ENCODE measurements at places on chromosomes 4 and X.
A peak's percentile ranks its signal among the peaks of the same experiment; 100 is the strongest.

DNA sequence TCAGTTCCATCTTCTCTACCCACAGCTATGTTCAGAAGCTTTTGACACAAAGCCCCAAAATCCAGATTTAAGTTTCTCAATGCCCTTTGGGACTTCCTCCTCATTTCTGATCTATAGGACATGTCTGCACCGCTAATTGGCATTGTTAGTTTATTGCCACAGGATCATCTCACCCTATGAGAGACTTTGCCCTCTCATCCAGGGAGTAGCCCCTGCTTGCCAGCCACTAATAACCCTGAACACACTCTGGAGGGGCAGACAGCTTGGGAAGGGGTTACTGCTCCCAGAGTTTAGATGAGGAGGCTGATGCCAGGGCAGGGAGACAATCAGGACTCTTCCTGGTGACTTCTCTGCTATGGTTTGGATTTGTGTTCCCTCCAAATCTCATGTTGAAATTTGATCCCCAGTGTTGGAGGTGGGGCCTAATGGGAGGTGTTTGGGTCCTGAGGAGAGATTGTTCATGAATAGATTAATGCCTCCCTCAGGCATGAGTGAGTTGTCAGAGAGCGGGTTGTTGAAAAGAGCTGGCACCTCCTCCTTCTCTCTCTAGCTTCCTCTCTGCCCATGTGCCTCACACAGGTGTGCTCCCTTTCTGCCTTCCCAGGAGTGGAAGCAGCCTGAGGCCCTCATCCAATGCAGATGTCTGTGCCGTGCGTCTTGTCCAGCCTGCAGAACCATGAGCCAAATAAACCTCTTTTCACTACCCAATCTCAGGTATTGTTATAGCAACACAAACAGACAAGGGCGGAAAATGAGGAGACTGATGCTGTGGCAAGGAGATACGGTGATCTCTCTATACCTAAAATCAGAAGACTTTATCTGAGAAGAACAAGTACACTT, 3.6 kb upstream of the SCARB2 start:
- no peak overlapping the region for H3K27ac ChIP-seq
- no peaks in the 10 kb centered on the region for H3K27me3 ChIP-seq
- H3K4me3 ChIP-seq: no peak overlapping the region
- H3K36me3 ChIP-seq: no peaks in the 10 kb centered on the region

- DNase-seq: no peak
- no peak overlapping the region for H3K4me3 ChIP-seq
Measured at GRCh38 chrX:5857232-5857631, 371.4 kb downstream of the NLGN4X start.

- H3K27ac ChIP-seq: peak overlapping the region; percentile 80
- H3K4me1 ChIP-seq: peaks cover 4% of the 10 kb centered on the region
- DNase-seq: peak; percentile 36
Measured at GRCh38 chr4:108361886-108362285, 193.2 kb upstream of the LEF1 start.

DNA sequence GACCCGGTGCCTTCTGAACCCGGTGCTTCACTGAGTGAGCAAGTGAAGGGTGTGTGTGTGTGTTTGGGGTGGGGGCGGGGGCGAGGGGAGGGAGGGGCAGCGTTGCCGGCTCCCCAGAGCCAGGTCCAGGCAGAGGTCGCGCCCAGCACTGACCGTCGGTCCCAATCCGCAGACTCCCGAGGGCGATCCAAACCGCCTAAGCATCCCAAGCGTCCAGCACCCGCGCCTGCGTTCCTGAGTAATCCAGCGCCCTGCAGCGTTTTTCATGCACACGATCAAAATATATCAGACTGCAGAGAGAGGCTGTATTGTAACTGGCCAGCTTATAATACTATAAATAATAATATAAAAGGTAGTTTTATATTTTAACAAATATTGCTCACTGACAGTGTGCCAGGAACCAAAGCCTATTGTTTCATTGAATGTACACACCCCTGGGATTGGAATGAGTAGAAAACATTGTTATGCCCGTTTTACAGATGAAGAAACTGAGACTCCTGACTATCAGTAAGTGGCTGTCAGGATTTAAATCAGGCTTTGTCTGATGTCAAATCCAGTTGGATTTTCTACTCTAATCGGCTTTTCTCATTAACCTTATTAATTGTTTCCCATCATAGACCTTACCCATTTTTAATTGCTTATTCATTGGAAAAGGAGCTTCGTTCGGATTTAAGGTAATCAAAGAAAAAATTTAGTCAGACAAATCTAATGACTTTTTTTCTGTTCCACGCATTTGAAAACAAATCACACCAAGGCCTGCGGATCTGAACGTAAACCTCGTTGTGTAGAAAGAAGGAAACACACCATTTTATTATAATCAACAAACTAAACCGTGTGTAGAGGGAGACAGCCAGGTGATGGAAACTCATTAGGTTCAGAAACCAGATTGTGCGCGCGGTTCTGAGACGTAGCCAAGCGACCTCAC, 4.0 kb upstream of the NKX3-2 start:
- peaks cover 36% of the 10 kb centered on the region for H3K27me3 ChIP-seq
- DNase-seq: peak; percentile 54
- peaks cover 25% of the 10 kb centered on the region for H3K4me1 ChIP-seq
- no peak overlapping the region for H3K4me3 ChIP-seq

- no peaks in the 10 kb centered on the region for H3K4me1 ChIP-seq
- H3K4me3 ChIP-seq: no peak overlapping the region
- H3K27ac ChIP-seq: no peak overlapping the region
- DNase-seq: no peak
- no peaks in the 10 kb centered on the region for H3K36me3 ChIP-seq
- peaks cover 15% of the 10 kb centered on the region for H3K27me3 ChIP-seq
Measured at GRCh38 chr4:151766691-151767090, 5.9 kb upstream of the GATB start.

DNA sequence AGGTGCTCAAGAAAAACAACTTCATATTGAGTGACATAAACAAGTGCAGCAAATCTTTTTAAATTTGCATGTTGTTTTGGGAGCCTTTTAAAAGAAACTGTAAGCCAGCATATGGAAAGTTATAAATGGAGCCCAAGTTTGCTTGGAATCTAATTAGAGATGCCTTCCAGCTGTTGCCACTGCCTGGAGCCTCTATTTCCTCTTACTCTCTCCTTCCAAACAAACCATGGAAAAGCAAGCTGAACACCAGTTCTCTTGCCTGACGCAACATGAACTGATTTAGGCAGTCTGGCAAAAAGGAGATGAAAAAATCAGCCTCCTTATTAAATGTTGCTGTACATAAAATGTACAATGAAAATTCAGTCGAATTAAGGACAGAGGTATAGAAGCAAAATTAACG, 21.5 kb downstream of the ARSJ start:
- H3K36me3 ChIP-seq: peaks cover 2% of the 10 kb centered on the region
- peak overlapping the region; percentile 97 for H3K27ac ChIP-seq
- H3K4me3 ChIP-seq: no peak overlapping the region
- peak; percentile 61 for DNase-seq
- no peaks in the 10 kb centered on the region for H3K27me3 ChIP-seq

GRCh38 chr4:173746424-173746823, 216.4 kb upstream of the HAND2 start:
- DNase-seq: no peak
- no peak overlapping the region for H3K27ac ChIP-seq
- H3K4me3 ChIP-seq: no peak overlapping the region
- H3K4me1 ChIP-seq: no peaks in the 10 kb centered on the region

DNA sequence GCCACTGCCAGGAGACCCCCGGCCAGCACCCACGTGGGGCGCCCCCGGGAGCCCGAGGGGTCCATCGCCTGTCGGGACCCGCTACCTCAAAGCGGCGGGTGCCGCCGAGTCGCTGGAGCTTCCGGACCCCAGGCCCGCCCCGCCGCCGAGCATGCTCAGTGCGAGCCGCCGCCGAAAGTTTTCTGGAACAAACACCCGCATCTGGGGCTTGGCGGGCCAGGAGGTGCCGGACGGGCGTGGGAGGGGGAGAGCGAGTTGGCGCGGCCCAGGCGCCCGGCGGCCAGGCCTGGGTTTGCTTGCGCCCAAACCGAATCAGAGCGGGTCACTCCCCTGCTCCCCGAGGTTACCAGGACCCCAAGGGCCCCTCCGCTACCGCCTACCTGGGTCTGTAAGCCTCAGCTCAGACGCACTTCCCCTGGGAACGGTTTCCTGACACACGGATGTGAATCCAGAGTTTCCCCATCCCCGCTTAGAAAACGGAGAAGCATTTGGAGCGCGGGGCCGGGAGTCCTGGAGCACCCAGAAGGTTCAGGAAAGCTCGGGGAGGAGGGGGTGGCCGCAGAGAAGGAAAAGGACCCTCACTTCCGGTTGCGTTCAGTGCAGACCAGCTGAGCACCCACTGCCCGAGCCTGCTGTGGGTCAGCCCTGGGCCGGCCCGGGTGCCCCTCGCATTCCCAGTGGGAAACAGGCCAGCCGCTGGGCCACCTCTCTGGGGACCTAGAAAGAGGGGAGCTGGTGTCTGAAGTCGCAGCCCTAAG, at the start of gene EVC2:
Gene EVC2 (minus strand): TSS at position 111 of the 758 bp plus-strand sequence. CDS start 46 bp downstream, at position 65.
- peaks cover 46% of the 10 kb centered on the region for H3K4me1 ChIP-seq
- H3K4me3 ChIP-seq: peak within 1 kb of the TSS; percentile 73
- DNase-seq: peak; percentile 56

DNA sequence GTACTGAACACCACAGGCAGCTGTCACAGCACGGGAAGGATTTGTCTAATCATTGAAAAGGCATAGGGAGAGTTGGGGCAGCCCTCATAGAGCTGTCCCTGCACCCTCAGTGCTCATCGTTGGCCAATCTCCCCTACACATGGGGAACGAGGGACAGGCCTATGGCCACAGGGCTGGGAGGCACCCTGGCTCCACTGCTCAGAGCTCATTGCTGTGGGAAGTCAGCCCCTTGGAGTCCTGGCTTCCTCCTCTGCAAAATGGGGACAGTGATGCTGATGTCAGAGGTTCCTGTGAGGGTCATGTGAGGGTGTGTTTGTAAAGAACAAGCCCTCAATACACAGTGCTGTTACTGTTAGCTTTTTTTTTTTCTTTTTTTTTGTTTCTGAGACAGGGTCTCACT, 19.3 kb upstream of the HTRA3 start:
- H3K27me3 ChIP-seq: peaks cover 5% of the 10 kb centered on the region
- H3K4me1 ChIP-seq: peaks cover 2% of the 10 kb centered on the region
- H3K4me3 ChIP-seq: no peak overlapping the region
- no peak overlapping the region for H3K27ac ChIP-seq

GRCh38 chr4:70903291-70903603, 1.1 kb downstream of the MOB1B start:
- no peaks in the 10 kb centered on the region for H3K27me3 ChIP-seq
- peak; percentile 42 for DNase-seq
- H3K36me3 ChIP-seq: peaks cover 13% of the 10 kb centered on the region
- peak overlapping the region; percentile 85 for H3K4me3 ChIP-seq
- peaks cover 4% of the 10 kb centered on the region for H3K4me1 ChIP-seq

DNA sequence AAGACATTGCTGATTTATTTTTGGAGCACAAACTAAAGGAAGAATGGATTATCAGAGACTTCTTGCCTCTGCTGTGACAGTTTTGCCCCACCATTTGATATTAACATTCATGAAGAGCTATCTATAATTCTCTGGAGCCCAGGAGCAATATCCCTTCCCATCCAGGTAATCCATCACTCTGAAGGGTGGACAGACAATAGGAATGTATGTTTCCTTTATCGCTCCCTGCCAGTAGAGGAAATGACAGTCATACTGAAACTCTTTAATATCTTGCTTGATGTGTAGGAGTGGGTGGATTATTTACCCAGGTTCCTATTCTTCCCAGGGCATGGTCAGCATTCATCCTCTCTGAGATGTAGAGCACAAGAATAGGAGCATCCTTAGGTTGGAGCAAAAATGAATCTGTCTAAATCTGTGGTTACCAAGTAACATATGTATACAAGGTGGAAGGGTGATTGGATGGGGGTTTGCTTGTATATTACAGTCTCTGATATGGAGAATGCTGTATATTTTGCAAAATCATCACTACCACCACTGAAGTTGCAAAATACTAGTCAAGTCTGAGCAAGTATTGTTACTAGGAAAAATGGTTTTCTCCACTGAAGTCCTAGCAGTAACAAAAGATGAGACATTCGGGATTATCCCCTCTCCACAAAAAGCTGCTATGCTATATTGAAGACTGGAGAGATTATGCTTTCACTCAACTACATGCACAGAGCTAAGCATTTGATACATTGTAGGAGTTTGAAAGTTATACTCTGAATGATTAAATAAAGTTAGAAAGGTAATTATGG, 151.6 kb downstream of the CBLL2 start:
- H3K36me3 ChIP-seq: no peaks in the 10 kb centered on the region
- DNase-seq: no peak
- H3K4me1 ChIP-seq: no peaks in the 10 kb centered on the region
- no peak overlapping the region for H3K4me3 ChIP-seq

GRCh38 chrX:105347373-105347772, 126.9 kb upstream of the TEX13A start:
- no peak for DNase-seq
- H3K27me3 ChIP-seq: no peaks in the 10 kb centered on the region
- H3K4me1 ChIP-seq: no peaks in the 10 kb centered on the region
- H3K4me3 ChIP-seq: no peak overlapping the region

GRCh38 chrX:49879656-49880277, 483 bp downstream of the USP27X start:
- peak overlapping the region; percentile 70 for H3K4me3 ChIP-seq
- DNase-seq: peak; percentile 4
- H3K36me3 ChIP-seq: peaks cover 6% of the 10 kb centered on the region
- H3K27ac ChIP-seq: no peak overlapping the region

GRCh38 chrX:10414862-10415261, 205.5 kb downstream of the MID1 start:
- DNase-seq: no peak
- peak overlapping the region; percentile 98 for H3K27ac ChIP-seq
- peak overlapping the region; percentile 19 for H3K4me3 ChIP-seq
- H3K4me1 ChIP-seq: peaks cover 3% of the 10 kb centered on the region
- no peaks in the 10 kb centered on the region for H3K36me3 ChIP-seq

DNA sequence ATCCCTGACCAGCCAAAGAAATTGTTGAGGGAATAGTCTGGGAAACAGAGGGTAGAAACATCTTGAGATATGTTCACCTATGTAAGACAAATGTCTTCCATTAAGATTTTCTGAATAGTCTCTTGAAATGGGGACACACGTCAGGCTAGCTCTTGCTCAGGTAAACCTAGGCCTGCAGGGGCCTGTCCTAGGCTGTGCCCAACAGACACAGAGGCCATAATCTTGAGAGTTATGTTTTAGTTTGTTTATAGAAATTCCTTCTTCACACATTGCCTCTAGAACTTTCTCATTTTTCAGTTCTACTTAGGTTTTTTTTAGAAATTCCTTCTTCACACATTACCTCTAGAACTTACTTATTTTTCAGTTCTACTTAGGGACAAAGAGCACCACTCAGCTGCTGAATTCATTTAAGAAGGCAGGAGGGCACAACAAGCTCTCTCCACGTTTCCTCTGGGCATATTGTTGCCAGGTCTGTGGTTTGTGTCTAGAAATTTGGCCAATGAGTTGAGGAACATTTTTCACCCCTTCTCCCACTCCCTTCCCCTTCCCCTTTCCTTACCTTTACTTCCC, 94.9 kb downstream of the ARHGAP24 start:
- no peaks in the 10 kb centered on the region for H3K36me3 ChIP-seq
- H3K4me1 ChIP-seq: no peaks in the 10 kb centered on the region
- no peak overlapping the region for H3K4me3 ChIP-seq
- DNase-seq: no peak
- H3K27ac ChIP-seq: no peak overlapping the region

GRCh38 chr4:143581331-143581946, 67.9 kb downstream of the SMARCA5 start:
- no peaks in the 10 kb centered on the region for H3K27me3 ChIP-seq
- no peak overlapping the region for H3K27ac ChIP-seq
- H3K4me3 ChIP-seq: no peak overlapping the region

GRCh38 chrX:143571521-143571920, 54.2 kb upstream of the SPANXN3 start:
- H3K4me1 ChIP-seq: no peaks in the 10 kb centered on the region
- no peaks in the 10 kb centered on the region for H3K27me3 ChIP-seq
- H3K27ac ChIP-seq: no peak overlapping the region
- peak; percentile 26 for DNase-seq
